ENCODE measurements at places on chromosomes 11 and 22. TPM values are rescaled to one million over a fixed set of nuclear protein-coding genes. Genes with fewer than 3 reads are reported as not detected.

Gene MPZL3
- 2.5 TPM for total RNA-seq

Gene BATF2
- 0.65 TPM for total RNA-seq

Gene MUC6
- not detected for total RNA-seq

Gene TTC36
- 0.49 TPM for total RNA-seq

Gene KLHDC7B
- 0.16 TPM for total RNA-seq

Gene TCN1
- not detected for total RNA-seq

Gene UPK3A
- total RNA-seq, result not detected

Gene CADM1
- total RNA-seq, result 51.8 TPM

Gene EFEMP2
- total RNA-seq, result 161 TPM

Gene HYLS1
- total RNA-seq, result 6.8 TPM

Gene PGA4
- total RNA-seq, result not detected

Gene GRIK4
- not detected for total RNA-seq

Gene APOBEC3G
- 10.9 TPM for total RNA-seq

Gene SLN
- total RNA-seq, result 0.16 TPM

Gene USP2
- 11.3 TPM for total RNA-seq

Gene MYBPC3
- total RNA-seq, result not detected

Gene IL18
- total RNA-seq, result 54.5 TPM

Data from mesangial cell (primary cell).